Right cardiac atrium (tissue), 5 donors: ENCODE measurements at places on chromosomes 1 and 21.

GRCh38 chr1:175380521-175381300, 188.1 kb upstream of the KIAA0040 start:
- DNase-seq, result no peak

- no peak for DNase-seq
These were observed 412 bp downstream of the GPR25 start for GRCh38 chr1:200873116-200873670.

DNA sequence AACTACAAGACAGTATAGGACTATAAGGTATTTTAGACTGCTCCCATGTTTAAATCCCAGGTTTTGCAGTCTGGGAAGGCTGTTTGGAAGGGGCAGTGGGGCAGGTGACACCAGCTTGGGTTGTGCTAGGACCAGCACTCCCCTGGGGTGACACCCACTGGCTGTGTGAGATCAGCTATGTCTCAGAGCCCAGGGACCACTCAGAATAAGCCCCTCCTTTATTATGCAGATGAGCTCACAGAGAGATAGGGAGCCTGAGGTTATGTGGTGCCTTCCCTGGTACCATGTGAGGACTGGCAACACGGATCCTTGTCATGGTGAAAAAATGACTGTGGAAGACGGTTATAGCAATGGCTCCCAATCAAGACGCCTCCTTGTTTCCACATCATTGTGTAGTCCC, 71.0 kb downstream of the NENF start:
- no peak for DNase-seq

- DNase-seq, result no peak
These were observed 709.4 kb downstream of the MRPL39 start for GRCh38 chr21:24897883-24898282.

DNA sequence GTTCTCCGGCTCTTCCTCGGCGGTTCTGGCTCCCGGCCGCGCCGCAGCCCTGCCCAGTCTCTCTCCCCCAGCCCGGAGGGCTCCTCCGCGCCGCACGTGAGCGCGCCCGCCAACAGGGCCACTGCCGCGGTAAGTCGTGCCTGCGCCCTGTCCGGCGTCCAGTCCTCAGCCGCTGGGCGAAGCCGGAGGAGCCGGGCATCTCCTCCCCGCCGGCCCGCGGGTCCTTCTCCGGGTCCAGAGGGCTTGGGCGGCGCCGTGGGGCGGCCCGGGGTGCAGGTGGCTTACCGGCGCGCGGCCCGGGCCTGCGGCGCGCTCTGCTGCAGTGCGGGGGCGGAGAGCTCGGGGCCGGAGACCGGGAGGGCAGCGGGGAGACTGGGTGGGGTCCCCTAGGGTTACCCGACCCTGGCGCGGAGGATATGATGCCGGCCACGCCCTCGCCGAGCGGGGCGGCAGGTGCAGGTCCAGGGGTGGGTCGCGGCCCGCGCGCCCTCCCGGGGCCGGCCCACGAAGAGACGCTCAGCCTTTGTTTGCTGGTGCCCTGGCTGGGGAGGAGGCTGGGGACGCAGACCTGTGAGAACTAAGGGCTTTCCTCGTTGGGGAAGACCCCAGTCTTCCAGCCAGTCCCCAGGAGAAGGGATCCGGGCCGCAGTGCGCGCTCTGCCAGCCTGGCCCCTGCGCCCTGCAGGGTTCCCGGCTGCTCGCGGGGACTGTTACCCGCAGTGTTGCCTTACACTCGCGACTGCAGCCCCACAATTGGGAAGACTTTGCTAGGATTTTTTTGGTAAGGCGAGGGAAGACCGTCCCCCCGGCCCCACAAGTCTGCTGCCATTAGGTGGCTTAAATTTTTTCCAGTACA, at the start of gene DOP1B:
DOP1B (plus strand) TSS at position 10 of the 856 bp plus-strand sequence. CDS start 7,910 bp downstream, outside the sequence.
- peak; percentile 56 for DNase-seq

DNA sequence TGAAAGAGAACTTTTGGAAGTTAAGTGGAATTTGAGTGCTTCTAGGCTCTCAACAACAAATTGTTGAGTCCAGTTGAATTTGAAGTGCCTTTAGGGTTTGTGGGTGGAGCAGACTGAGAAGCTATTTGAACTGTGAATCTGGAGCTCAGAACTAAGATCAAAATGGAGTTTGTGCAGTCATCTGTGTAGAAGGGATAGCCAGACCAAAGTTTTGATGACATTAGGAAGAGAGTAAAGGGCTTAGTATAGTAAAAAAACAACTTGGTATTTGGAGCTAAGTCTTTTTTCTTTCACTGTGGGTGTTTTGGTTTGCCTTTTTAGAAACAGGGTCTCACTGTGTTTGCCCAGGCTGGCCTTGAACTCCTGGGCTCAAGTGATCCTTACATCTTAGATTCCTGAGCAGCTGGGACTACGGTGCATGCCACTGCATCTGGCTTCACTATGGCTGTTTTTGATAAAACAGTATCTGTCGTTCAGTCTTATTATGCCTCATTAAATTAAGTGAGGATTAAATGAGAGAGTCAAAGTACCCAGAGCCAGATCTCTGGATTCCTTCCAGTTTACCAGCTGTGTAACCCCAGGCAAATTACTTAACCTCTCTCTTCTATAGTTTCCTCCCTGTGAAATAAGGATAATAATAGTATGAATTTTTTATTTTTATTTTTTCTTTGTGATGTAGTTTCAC, 20.0 kb downstream of the HDAC1 start:
- DNase-seq, result no peak

DNA sequence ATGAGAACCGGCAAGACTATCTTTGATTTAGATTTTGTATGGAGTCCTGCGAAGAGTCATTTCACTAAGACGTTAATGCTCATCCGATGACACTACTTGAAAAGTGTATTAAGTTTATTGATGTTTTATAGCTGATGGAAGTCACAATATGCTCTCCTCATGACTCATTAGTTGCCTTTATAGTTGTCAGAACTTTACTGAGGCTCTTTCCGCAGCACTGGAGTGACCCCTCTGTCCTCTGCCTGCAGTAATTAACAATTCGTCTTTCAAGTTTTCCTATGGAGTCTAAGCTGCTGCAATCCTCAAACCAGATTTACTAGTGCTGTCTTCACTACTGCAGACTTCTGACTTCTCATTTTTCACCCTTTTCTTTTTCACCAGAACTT, 853 bp downstream of the USP16 start:
- no peak for DNase-seq

- peak; percentile 79 for DNase-seq
These were observed 89.8 kb upstream of the ARHGAP29 start for GRCh38 chr1:94327001-94327690.

DNA sequence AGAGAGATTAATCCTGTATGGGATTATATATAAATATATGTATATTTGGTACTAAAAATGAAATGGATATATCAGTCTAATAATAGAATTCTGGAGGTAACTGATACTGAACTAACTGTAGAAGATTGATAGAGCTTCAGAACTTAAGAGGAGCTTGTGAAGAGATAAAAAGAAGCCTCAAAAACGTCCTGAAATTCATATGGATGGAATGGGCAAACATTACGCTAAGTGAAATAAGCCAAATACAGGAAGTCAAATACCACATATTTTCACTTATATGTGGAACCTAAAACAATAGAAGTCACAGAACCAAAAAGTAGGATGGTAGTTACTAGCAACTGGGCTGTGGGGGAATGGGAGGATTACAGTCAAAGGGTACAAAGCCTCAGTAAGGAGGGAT, 36.0 kb upstream of the ADGRL4 start:
- DNase-seq, result no peak

- no peak for DNase-seq
These were observed 19.3 kb upstream of the PTPRC start for GRCh38 chr1:198619375-198620140.

- no peak for DNase-seq
These were observed 65.5 kb downstream of the NID1 start for GRCh38 chr1:235999259-235999925.

DNA sequence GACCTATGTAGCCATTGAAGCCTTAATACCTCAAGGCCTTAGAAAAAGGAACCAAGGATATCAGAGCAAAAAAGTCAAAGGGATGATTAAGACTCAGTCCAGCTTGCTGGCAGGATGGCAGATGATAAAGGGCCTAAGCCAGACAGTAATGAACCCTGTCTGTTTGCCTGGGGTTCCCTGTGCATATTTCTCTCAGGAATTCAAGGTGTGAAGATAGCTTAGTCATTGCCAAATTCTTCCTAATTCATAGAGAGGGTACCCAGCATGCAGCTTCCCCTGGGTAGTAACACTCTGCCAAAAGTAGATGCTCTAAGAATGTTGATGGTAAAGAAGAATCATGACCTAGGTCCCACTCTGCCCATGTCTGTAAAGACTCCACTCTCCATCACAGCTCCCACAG, 210.6 kb upstream of the COA6 start:
- no peak for DNase-seq

- peak; percentile 68 for DNase-seq
These were observed 10.5 kb upstream of the RNF223 start for GRCh38 chr1:1084372-1085170.

DNA sequence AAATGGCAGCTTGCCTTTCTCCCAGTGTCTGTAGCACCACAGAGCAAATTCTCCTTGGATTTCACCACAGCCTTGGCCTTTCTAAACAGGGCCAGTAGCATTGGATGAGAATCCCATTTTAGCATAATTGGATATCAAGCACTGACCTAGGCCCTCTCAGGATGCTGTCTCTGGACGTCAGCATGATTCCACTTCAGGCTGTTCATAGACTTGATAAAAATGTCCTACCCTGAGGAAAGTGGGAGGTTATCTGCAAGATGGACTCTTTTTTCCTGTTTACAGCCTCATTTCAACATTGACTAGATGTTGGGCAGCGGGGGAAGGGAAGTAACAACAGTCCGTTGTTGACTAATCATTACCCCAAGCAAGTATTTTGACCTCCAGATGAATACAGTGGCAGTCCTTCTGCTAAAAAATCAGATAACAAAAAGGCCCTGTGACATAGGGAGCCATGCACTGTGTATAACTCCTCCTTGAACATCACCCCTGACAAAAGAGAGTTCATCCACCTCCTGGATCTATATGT, 5.2 kb downstream of the NPL start:
- DNase-seq, result no peak

DNA sequence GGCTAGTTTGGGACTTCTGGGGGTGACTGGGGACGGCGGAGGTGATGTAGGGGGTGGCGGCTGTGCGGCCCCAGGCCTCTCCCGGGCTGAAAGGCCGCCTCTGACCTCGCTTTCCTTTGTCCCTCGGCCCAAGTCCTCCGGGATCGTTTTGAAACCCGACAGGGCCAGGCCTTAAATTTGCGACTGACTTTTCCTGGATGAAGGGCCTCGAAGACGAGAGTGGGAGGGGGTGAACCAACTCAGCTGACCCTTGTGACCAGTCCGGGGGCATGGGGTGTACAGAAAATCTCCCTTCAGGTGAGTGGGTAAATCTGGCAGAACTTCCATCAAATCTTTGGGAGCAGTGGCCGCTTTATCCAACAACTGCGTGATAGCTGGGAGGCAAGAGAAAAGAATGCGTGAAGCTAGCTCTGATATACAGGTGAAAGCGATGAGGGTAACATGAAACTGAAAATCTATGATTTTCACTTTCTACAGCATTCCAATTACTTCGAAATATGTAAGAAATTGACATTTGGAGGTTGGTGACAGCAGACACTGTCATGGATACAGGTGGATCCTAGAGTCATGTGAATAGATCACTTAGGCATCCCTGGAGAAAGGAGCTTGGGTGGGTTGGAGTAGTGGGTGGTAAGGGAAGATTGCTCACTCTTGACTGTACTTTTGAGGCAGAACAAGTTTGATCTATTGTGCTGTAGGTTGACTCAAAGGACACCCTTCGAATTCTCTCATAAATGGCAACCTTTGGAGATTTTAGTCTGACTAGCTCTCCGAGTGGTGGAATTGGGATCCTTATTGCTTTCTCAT, 885 bp downstream of the AHCYL1 start:
- no peak for DNase-seq

DNA sequence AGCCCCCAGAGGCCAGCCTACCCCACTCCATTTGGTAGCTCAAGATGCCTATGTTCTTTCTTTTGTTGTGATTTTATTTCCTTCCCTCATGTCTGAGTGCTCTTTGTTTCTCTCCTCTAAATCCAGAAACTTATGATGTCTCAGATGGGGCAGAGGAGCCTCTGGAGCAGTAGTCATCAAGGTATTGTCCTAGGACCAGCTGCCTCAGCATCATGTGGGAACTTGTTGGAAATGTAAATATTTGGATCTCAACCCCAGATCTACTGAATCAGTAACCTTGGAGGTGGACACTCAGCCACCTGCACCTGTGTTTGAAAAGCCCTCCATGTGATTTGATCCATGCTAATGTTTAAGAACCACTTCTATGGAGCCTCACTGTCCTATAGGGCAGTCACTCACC, 593.1 kb upstream of the PLXNA2 start:
- no peak for DNase-seq

- DNase-seq, result peak; percentile 41
These were observed 93.4 kb upstream of the CSF3R start for GRCh38 chr1:36576118-36576517.

DNA sequence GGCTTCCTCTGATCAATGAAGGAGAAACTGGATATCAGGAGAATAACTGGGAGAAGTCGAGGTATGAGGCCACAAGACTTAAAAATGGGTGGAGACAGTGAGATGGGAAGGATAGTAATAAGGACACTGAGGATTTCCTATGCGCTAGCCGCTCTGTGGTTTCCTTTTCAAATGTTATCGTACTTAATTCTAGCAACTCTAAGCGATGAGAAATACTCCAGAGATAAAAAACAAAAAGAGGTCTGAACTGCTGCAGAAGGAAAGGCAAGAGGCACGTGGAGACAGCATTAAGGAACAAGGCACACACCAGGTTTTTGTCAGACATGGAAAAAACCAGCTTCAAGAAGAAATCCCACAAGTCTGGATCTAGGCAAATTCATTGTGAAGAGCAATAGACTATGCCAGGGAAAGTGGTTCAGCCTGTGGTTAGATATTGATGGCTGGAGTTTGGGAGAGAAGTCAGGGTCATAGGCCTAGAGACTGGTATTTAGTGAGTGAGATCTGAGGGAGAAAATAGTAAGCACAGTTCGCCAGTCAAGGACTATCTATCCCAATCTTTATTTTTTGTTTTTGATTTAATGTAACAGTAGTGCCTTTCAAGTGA, 5.3 kb downstream of the CLCA2 start:
- no peak for DNase-seq

DNA sequence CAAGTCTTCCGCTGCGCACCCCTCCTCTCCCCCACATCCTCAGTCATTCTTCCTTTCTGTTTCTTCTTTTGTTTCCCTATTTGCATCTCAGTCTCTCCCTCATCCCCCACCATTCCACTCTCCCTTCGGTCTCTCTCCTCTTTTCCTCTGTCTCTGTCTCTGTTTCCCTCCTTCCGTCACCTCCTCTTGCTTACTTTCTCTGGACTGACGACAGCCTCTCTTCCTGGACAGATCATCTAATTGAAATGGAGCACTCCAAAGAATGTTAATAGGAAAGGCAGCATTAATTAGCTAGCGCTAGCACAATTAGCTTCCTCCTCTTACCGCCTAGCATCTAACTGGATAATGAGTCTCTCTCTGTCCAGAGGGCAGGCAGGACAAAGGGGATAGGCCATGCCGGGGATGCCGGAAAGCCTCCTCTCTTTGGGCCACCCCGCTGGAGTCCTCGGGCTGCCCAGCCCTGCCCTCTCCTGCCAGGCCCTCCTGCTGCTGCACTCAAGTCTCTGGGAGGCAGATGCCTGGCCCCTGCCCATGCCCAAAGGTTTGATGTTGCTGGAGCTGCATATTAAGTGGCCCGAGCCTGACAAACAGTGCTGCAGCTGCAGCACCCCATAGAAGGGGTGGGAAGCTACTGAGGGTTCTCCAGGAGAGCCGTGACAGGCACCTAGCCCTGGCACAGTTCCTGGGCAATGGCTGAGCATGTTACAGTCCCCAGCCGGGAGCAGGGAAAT, 20.8 kb downstream of the DISP3 start:
- no peak for DNase-seq
